ENCODE measurements at places on chromosomes 2 and 18. TPM values are rescaled to one million over a fixed set of nuclear protein-coding genes. Genes with fewer than 3 reads are reported as not detected.

Gene VWA3B
- total RNA-seq, result 17.8 TPM

Gene GRHL1
- total RNA-seq, result 5.4 TPM

Gene ABCG8
- not detected for total RNA-seq

Gene TMEM169
- 0.63 TPM for total RNA-seq

Gene CERKL
- 12.0 TPM for total RNA-seq

Gene POMC
- 3.7 TPM for total RNA-seq

Gene TOGARAM2
- 7.0 TPM for total RNA-seq

GRCh38 chr2:222548992-222549391 is 106.9 kb downstream of the FARSB start:
- no peaks in the 10 kb centered on the region for H3K36me3 ChIP-seq
- H3K4me3 ChIP-seq, result no peak overlapping the region
- H3K27ac ChIP-seq, result no peak overlapping the region
- DNase-seq, result peak; percentile 82
- no peaks in the 10 kb centered on the region for H3K4me1 ChIP-seq
- H3K27me3 ChIP-seq, result no peaks in the 10 kb centered on the region

DNA sequence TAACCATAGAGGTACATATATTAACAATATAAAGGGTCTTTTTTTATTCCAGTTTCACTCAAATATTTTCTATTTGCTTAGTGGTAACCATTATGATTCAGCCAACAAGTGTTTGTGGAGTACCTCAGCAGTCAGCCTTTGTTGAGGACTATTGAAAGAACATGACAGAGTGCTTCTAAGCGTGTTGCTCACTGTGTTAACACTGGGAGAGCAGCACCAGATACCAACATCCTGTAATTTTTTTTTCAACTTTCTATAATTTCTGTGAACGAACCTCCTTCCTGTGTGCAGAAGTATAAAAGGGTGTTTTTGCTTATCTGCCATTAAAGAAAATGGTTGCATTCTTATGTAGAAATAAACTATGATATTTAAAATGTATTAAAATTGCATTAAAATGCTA is 239.0 kb downstream of the PHLPP1 start:
- no peak overlapping the region for H3K27ac ChIP-seq
- no peak for DNase-seq
- no peaks in the 10 kb centered on the region for H3K36me3 ChIP-seq
- peaks cover 10% of the 10 kb centered on the region for H3K4me1 ChIP-seq

GRCh38 chr2:237121321-237121720 is 35.6 kb downstream of the COPS8 start:
- H3K27ac ChIP-seq, result no peak overlapping the region
- DNase-seq, result no peak
- H3K27me3 ChIP-seq, result no peaks in the 10 kb centered on the region
- no peak overlapping the region for H3K4me3 ChIP-seq
- H3K4me1 ChIP-seq, result no peaks in the 10 kb centered on the region
- H3K36me3 ChIP-seq, result no peaks in the 10 kb centered on the region

GRCh38 chr18:75109819-75110218 is 99.1 kb downstream of the PTGR3 start:
- DNase-seq, result no peak
- no peaks in the 10 kb centered on the region for H3K4me1 ChIP-seq
- no peak overlapping the region for H3K4me3 ChIP-seq
- H3K36me3 ChIP-seq, result no peaks in the 10 kb centered on the region
- H3K27ac ChIP-seq, result no peak overlapping the region
- H3K27me3 ChIP-seq, result no peaks in the 10 kb centered on the region

DNA sequence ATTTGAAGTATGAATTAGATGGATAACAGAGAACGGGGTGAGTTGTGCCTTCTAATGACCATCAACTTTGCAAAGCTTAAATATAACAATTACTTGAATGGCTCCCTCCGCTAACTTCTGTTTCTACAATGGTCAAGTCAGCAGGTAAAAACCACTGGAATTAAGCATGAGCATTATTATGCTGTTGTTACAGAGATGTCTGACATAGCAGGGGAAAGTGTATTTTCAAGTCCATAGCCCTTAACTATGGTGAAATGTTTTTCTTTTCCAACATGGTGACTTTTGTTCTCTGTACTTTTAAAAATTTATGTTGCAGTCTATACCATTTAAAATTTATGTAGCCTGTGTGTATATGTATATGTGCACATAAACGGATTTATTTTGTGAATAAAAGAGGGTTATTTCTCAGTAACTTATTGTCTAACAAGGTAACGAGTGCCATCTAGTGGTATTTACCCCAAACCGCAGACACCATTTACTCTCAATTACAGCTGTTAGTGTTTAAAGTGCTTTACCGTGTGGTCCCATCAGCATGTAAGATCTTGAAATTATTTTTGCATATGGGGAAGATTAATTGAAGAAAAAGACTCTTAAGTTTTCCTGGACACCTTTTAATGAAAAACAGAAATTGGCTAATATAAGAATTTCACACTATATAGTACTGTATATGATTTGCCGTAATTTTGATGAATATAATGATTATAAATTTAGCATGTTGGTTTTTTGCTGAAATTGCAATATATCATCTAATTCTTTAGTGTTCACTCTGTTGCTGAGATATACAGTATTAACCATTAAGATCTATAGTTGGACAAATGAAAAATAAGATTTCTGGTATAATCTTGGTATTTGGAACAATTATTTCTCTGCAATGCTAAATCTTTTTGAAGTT is 78.2 kb downstream of the UBE2E3 start:
- H3K27ac ChIP-seq, result no peak overlapping the region
- no peaks in the 10 kb centered on the region for H3K4me1 ChIP-seq
- no peak overlapping the region for H3K4me3 ChIP-seq
- H3K27me3 ChIP-seq, result no peaks in the 10 kb centered on the region
- peaks cover 2% of the 10 kb centered on the region for H3K36me3 ChIP-seq

DNA sequence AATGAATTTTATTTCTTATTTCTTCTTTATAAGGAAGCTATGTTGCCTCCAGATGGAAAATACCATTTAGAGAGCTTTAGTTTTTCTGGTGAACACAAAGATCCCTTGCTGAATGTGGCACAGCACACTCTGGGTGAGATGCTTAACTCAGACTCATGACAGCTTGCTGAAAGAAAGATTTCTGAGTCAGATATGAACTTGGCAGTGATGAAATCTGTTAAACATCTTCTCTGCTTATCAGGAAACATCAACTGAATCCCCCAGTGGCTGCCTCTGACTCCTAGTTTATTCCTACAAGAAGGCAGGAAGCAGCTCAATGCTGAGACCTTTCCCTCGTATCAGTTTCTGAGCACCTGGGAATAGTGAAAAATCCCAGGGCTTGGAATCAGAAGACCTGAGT is 162.8 kb downstream of the OSR1 start:
- H3K27ac ChIP-seq, result no peak overlapping the region
- DNase-seq, result no peak
- no peaks in the 10 kb centered on the region for H3K4me1 ChIP-seq
- no peaks in the 10 kb centered on the region for H3K27me3 ChIP-seq
- no peaks in the 10 kb centered on the region for H3K36me3 ChIP-seq

GRCh38 chr2:46835520-46835919 is 80.1 kb downstream of the MCFD2 start:
- H3K36me3 ChIP-seq, result no peaks in the 10 kb centered on the region
- H3K4me1 ChIP-seq, result no peaks in the 10 kb centered on the region
- no peak for DNase-seq
- no peak overlapping the region for H3K4me3 ChIP-seq

DNA sequence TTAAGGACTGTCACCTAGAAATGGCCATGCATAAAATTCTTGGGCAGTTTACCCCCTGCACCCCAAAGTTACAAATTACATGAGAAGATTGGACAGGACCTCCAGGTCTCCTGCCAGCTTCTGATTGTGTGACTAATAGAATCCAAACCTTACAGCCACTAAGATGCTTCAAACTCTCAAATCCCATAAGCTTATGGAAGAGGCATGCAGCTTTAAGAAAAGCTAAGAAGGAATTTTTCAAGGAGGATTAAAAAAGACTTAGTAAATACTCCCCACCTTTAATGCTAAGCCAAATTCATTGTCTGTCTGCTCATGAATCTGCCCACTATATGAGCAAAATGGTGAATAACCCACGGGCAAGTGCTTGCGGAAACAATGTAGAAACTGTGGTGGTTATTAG is 86.3 kb downstream of the MAIP1 start:
- no peaks in the 10 kb centered on the region for H3K4me1 ChIP-seq
- H3K27me3 ChIP-seq, result no peaks in the 10 kb centered on the region
- H3K27ac ChIP-seq, result no peak overlapping the region
- no peak for DNase-seq
- H3K36me3 ChIP-seq, result no peaks in the 10 kb centered on the region

- no peak overlapping the region for H3K27ac ChIP-seq
- no peaks in the 10 kb centered on the region for H3K36me3 ChIP-seq
- H3K4me1 ChIP-seq, result peaks cover 14% of the 10 kb centered on the region
- no peak for DNase-seq
- H3K27me3 ChIP-seq, result no peaks in the 10 kb centered on the region
- H3K4me3 ChIP-seq, result no peak overlapping the region
Measured at GRCh38 chr18:1015777-1016176, 111.1 kb downstream of the ADCYAP1 start.

Measured in lung (tissue), 17 donors.